ENCODE measurements at places on chromosomes 13 and 19.

- DNase-seq = no peak
These were observed 13.3 kb downstream of the PALM3 start for GRCh38 chr19:14048443-14049153.

DNA sequence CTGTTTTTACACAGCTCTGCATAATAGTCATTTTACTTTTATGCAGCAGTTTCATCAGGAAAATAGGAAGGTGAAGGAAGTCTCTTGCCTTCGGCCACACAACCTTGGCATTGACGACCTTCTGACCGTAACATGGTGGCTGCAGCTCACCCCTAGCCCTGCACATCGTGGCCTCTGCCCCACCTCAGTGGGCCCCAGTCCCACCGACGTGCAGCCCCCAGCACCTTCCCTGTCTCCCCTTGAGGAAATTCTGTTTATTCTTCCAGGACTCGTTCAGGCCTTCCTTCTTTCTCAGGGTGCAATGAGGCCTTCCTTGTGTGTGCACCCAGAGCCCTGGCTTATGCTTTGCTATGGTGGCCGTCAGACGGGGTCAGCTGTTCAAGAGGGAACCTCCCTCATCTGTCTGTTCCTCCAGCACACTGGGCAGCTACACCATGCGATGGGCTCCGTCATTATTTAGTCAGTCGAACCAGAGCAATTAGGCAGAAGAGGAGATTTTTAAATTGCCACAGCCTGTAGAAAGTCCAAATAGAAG lies 33.3 kb downstream of the TMEM255B start:
- no peak for DNase-seq

DNA sequence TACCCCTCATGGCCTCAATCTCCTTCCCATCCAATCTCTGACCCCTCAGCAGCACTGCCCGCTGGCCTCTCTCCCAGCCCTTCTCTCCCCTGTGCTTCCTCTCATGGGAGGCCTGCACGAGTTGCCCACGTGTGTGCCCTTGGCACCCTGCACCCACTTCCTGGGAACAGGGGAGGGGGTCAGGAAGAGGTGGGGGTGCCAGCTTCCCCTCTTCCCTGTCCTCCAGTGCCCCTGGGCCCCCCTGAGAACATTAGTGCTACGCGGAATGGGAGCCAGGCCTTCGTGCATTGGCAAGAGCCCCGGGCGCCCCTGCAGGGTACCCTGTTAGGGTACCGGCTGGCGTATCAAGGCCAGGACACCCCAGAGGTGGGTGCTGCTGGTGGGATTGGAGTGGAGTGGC lies 19.2 kb downstream of the AXL start:
- no peak for DNase-seq

DNA sequence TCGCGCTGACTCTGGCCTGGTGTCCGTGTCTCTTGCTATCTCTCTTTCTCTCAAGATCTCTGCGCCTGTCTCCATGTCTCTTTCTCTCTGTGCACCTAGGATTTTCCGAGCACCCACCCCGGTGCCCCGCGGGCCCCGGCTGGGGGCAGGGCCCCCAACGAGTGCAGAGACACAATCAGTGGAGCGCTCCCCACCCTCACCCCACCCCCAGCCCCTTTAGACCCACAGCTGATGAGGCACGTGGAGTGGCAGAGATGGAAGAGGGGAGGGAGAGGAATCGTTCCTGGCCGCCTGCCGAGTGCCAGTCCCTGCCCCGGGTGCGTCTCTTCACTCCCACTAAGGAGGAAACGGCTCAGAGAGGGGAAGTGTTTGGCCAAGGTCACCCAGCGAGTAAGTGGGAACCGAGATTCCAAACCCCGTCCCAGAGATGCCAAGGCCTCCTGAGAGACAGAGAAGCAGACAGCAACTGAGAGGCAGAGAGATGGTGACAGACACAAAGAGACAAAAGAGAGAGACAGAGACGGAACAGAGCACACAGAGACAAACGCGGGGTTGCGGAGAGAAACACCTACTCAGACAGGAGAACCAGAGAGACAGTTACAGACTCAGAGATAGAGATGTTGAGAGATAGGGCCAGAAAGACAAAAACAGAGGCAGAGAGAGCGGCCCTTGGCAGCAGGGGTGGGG lies 626 bp upstream of the BCL3 start:
- DNase-seq = no peak

DNA sequence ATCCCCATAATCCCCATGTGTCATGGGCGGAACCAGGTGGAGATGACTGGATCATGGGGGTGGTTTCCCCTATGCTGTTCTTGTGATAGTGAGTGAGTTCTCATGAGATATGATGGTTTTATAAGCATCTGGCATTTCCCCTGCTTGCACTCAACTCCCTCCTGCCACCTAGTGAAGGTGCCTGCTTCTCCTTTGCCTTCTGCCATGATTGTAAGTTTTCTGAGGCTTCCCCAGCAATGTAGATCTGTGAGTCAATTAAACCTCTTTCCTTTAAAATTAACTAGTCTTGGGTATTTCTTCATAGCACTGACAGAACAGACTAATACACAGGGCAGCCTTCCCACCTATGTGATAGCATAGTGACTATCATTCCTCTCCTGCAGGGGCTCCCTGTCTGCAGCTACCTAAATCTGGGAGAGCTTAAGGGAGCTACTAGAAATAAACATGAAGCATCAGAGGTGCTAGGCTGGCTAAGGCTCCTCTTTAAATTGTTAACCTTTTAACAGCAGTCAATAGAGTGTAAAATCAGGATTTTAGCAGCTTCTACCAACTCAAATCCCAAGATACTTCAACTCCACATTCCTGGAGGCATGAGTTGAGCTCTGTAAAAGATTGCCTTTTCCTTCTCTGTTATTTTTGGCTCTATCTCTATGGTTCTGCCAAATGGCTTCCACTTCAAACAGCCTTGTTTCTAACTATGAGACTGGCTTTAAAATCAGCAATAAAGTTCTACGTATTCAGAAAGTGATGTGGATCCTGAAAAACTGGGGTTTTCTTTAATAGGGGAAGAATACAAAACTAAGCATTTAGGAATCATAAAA lies 112.3 kb downstream of the VWA8 start:
- no peak for DNase-seq
